Metanephros (tissue), 2 donors: ENCODE measurements at places on chromosomes 7 and 10. TPM values are rescaled to one million over a fixed set of nuclear protein-coding genes. Genes with fewer than 3 reads are reported as not detected.

The ACBD7 gene
- total RNA-seq = 5.1 TPM

The RBP3 gene
- total RNA-seq = not detected

The LRMDA gene
- total RNA-seq = 22.6 TPM

The CLCN1 gene
- 3.9 TPM for total RNA-seq

The INMT gene
- total RNA-seq = 9.5 TPM

The DCLRE1C gene
- 12.8 TPM for total RNA-seq

The MCM10 gene
- total RNA-seq = 4.8 TPM
